LoVo (cell line): ENCODE measurements at places on chromosomes 13 and 19.

- DNase-seq, result no peak
Measured at GRCh38 chr13:27536361-27537101, 83.8 kb downstream of the LNX2 start.

DNA sequence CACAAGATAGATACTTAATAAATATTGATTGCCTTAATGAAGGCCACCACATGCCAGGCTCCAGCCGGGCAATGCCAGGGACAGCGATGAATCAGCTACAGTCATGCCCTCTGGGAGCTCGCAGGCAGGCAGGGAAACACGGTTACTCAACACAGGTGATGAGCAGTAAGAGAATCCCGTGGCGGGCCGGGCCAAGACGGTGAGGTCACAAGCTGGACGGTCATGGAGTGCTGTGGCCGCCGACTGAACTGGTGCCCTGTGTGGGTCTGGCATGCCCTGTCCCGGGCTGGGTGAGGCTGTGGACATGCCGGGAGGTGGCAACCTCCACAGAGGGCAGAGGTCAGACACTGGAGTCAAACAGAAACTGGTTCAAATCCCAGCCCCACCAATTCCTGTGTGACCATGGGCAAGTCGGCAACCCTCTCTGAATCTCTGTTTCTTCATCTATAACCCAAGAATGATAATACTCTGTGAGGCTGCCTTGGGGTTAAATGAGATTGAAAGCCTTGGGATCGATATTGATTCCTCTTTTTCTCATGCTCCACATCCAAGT lies 13.2 kb upstream of the PAK4 start:
- DNase-seq, result no peak

DNA sequence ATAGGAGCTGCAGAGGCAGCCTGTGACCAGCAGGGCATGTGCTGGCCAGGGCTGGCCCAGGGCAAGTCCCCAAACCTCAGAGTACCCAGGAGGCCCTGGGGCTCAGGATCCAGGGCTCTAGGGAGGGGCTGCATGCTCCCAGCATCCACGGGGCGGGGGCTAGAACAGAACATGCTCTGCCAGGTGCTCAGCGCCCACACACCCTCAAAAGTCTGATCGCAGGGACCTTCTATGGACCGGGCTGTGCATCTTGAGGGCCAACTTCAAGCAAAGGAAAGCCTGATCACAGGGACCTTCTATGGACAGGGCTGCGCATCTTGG lies 33.5 kb downstream of the ELL start:
- DNase-seq, result no peak

DNA sequence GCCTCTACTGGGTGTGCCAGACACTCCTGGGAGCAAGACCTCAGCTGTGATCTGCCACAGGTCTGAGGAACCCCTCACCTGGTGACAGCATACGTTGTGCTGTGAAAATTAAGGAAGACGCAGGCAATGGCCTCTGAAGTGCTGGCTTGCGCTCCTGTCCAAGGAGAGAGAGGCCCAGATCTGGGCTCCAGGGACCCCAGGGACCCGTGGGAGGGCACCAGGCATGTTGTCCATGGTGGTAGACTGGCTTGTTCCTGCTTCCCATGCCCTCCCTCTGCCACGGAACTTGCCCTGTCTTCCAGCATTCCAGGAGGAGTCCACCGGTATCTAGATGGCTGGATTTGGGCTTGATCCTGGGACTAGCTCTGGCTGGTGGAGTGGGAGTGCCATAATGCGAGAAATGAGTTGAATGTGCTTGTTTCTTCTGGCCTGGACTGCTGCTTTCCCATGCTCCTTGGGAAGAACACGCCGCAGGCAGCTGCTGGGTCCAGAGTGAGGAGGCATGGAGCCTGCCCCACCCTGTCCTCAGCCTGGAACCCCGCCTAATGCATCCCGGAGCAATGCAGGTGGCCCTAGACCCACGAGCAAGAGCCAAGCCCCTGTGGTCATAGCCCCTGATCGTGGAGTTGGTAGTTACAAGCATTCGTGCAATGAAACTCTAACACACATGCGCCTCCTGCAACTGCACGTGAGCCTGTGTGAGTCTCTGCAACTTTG lies 190.2 kb downstream of the TEX29 start:
- no peak for DNase-seq

GRCh38 chr19:30097746-30098280 lies 155.8 kb downstream of the URI1 start:
- DNase-seq, result no peak

- DNase-seq, result no peak
Measured at GRCh38 chr19:11434703-11435056, 241 bp downstream of the ODAD3 start.

DNA sequence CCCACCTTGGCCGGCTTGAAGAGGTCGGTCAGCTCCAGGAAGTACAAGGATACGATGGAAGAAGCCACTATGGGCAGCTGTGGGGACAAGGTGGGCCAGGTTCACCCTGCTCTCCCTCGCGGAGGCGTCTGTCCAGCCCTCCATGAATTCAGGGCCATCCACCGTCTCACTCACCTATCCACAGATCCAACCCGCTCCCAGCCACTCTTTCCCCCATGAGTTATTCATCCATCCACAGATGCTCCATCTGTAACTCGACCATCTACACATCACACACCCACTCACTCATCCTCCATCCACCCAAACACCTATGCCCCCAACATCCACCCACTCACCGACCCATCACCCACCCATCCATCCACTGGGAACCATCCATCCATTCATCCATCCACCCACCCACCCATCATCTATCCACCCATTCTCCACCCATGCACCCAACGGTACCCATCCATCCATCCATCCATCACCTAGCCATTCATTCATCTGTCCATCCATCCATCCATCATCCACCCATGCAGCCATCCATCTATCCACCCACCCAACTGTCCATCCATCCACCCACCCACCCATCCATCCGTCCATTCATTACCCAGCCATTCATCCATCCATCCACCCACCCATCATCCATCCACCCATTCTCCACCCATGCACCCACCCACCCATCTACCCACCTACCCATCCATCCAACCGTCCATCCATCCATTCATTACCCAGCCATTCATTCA lies 5.8 kb downstream of the PLPPR3 start:
- DNase-seq, result no peak

DNA sequence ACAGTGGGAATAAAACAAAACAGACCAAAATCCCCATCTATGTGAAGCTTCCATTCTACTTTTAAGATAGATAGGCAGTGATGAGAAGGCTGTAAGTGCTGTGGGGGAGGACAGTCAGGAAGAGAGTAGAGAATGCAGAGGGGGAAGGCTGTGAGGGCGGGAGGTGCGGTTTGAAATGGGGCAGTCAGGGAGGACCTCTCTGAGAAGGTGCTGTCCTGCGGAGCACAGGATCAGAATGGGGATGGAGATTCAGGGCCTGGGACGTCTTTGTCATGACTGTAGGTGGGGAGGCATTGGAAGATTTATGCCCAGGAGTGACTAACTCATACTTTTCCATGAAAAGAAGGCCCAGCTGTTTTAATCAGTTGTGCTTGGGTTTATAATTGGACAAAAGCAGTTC lies 3.9 kb upstream of the GPR183 start:
- no peak for DNase-seq

DNA sequence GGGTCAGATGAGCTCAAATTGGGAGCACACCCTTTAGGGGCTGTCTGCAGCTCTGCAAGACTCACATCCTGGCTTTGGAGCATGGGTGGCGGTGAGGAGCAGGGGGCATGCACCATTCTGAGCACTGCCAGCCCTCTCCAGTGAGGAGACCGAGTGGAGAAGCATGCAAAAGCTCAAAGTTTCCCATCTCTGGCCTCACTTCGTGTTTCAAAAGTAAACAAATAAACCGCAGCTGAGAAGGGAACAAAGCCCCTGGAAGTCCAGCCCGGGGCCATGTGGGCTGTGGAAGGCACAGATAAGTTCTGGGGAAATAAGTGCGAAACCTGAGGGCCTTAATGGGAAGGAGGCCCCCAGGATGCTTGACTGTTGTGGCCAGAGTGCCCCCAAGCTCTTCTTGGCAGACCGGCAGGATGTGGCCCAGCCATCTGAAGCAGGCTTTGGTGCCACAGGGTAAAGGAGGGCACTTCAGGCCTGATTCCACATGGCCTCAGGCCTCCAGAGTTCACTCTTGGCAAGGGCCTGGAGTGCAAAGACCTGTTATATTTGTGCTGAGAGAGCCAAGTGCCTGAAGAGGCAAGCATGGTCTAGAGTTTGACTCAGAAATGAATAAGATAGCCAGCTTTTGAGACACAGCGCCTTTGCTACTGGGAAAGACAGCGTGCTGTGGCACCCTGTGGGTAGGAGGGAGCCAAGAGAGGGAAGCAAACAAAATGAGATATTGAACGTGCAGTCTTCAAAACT lies 1.2 kb downstream of the MEDAG start:
- DNase-seq, result no peak

GRCh38 chr13:74040200-74040599 lies 94.0 kb downstream of the KLF12 start:
- peak; percentile 58 for DNase-seq

DNA sequence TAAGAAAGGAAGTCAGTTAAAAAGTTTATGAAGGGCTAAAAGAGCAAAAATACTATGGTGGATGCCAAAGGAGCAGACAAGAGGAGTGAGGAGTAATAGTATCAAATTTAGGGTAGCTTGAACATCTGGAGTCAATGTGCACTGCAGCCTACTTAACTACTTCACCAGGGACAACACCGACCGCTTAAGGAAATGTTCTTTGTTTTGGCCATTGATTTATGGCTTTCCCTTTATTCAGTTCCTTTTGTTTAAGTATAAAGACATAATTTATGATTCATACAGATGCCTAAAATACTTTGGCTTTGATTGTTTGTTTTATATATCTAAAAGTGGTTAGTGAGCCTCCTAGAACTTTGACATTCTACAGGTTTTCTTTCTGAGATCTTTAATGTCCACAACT lies 276.3 kb upstream of the PRR20A start:
- no peak for DNase-seq

GRCh38 chr13:93341517-93341916 lies 114.9 kb downstream of the GPC6 start:
- no peak for DNase-seq

DNA sequence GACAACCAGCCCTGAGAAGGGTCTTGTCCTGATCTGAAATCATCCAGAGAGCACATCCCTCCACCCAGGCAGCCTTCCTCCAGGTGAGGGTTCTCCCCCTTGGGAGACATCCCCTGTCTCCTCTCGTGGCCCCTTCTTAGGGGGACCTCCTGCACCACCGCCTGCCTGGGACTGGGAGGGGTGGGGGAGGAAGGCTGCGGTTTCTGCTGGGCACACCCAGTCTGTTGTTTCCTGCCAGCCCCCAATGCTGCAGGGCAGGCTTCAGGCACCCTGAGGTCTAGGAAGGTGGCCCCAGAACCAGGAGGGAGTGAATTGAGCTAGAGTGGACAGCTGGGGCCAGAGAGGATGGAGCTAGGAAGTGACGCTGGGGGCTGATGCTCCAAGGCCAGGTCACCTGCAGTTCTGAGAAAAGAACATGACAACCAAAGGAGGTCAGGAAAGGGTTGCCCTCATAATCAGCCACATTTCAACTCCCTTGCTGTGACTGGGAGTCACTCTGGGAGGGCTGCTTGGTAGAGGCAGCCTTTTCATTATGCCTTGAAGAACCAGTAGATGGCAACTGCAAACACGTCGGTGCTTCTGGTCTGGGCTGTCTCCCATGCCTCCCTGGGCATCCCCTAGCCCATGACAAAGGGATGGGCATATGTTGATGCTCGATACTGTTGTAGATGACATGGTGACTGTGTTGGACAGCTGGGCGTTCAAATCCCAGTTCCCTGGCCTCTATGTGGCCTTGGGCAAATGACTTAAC lies 1.4 kb downstream of the ARHGEF18 start:
- no peak for DNase-seq

DNA sequence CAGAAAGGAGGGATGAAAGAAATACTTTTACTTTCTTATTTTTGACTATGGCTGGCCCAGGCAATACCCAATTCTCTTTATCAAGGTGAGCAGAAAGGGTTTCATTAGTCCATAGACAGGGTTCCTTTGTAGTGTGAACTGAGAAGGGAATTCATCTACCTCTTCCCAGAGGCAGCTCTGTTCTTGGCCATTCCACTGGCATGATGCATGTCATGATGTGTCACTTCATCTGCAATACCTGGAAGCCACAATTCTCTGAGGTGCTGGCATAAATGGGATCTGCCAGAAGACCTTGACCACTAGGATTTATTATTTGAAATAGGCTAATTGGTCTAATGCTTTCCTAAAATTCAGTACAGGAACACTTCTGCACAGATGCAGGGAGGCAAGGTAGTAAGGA lies 542.8 kb downstream of the RFC3 start:
- no peak for DNase-seq

DNA sequence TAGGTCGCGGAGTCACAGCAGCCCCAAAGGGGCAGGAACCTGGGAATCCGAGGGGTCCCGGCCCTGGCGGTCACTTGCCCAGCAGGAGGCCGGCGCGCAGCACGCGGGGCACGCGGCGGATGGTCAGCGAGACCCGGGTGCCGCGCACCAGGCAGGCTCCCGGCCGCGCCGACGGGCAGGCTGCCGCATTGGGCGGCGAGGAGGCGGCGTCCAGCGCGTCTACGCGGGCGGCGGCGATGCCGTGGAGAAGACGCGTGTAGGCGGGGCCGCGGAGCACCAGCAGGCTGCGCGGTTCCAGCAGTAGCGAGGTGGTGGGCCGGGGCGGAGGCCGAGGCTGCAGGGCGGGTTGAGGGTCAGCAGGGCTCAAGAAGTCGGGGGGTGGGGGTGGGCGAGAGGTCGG lies 607 bp upstream of the SYNE4 start:
- DNase-seq, result no peak

GRCh38 chr13:20716951-20717350 lies 13.5 kb downstream of the IL17D start:
- DNase-seq, result no peak

- no peak for DNase-seq
Measured at GRCh38 chr19:3790941-3791340, 4.8 kb upstream of the MATK start.
